ENCODE measurements at places on chromosomes 2 and 18. TPM values are rescaled to one million over a fixed set of nuclear protein-coding genes. Genes with fewer than 3 reads are reported as not detected.
A peak's percentile ranks its signal among the peaks of the same experiment; 100 is the strongest.

SOCS6 gene
- total RNA-seq, result 20.6 TPM

POTEI gene
- 0.98 TPM for total RNA-seq

G6PC2 gene
- total RNA-seq, result not detected

MFSD2B gene
- not detected for total RNA-seq

FAM237A gene
- not detected for total RNA-seq

PRSS56 gene
- not detected for total RNA-seq

CTIF gene
- 78.9 TPM for total RNA-seq

SKOR2 gene
- total RNA-seq, result not detected

- no peaks in the 10 kb centered on the region for H3K4me1 ChIP-seq
- H3K36me3 ChIP-seq, result no peaks in the 10 kb centered on the region
- no peak overlapping the region for H3K4me3 ChIP-seq
Observed at GRCh38 chr18:26711756-26712155, 153.8 kb downstream of the AQP4 start.

DNA sequence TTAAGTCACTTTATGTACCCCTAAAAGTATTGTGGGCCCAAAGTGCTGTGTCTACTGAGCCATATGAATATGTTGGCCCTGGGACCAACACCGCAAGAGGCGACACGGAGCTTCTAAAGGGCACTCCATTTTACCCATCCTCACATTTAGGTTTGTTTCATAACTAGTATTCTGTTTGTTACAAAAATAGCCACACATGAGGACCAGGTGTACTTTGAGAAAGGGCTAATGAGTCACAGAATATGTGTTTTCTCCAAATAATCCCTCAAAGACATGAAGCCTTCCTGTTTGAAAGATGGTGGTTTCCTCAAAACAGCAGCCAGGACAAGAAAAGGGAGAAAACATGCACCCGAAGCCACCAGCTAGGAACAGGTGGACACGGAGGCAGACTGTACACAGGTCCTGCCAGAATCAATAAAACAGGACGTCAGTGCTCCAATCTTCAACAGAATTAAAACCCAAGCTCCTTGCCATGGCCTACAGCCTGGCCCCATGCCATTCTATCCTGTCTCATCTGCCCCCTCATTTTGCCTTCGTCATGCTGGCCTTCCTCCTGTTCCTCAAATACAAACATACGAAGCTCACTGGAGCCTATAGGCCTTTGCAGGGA is 21.8 kb upstream of the GRB14 start:
- H3K36me3 ChIP-seq, result no peaks in the 10 kb centered on the region
- H3K27me3 ChIP-seq, result no peaks in the 10 kb centered on the region
- H3K4me1 ChIP-seq, result no peaks in the 10 kb centered on the region
- no peak overlapping the region for H3K27ac ChIP-seq
- no peak for DNase-seq

- no peaks in the 10 kb centered on the region for H3K27me3 ChIP-seq
- DNase-seq, result no peak
- no peaks in the 10 kb centered on the region for H3K36me3 ChIP-seq
- no peak overlapping the region for H3K27ac ChIP-seq
Observed at GRCh38 chr18:55605733-55606338, 17.8 kb upstream of the TCF4 start.

DNA sequence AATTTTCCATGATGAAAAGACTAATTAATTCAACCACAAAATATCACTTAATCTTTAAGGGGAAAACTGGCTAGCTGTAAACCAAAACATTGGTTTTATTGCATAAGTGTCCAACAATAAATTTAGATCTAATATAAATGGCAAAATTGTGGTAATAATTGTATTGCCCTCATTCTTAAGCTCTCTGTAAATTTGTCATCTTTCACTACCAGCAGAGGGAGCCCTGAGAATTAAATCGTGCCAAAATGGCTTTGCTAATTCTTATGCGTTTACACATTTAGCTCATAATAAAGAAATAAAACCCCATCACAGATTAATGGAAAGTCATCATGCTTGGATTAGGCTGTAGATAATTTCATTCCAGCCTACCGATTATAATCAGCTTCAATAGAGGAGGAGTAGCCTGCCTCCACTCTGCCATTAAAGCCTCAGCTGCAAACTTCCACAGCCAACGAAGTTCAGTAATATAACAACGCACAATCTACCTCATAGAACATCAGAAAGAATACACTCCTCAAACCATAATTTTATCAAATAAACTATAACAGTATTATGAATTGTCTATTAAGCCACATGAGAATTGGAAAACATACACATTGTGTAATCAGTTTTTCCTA is 70.0 kb upstream of the ATP5MC3 start:
- H3K27ac ChIP-seq, result no peak overlapping the region
- H3K36me3 ChIP-seq, result no peaks in the 10 kb centered on the region
- H3K4me1 ChIP-seq, result no peaks in the 10 kb centered on the region
- H3K4me3 ChIP-seq, result no peak overlapping the region

DNA sequence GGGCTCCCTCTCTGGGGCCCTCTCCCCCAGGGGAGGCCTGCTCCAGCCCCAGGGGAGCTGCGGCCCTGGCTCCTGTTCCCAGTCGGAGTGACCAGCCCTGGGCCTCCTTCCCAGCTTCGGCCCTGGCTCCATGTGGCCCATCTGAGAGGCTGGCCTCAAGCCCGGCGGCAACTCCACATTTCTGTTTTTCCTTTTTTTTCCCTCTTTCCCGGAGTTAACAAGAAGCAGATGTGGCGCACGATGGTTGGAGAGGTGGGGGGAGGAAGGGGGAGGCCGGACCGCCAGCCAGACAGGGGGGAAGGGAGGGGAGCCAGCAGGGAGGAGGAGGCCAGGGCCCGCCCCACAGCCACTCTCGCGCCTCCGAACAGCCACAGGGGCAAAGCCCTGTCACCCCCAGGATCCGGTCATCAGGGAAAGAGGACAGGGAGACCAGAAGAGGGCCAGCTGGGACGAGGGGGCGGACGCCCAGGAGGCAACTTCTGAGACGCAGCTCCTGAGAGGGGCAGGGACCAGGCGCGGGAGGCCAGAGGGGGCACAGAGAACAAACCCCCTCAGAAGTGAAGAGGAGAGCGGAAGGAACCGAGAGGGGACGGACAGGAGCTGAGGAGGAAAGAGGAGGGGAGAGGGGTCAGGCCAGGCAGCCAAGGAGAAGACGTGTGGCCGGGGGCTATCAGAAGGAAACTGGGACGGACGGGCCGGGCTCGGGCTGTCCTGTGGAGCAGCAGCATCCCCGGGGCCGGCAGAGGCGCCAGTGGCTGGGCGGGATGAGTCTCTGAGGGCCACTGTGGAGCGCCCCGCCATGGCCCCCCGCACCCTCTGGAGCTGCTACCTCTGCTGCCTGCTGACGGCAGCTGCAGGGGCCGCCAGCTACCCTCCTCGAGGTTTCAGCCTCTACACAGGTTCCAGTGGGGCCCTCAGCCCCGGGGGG is at the start of gene EMILIN1:
TSS of gene EMILIN1 (plus strand) at position 349 of the 928 bp plus-strand sequence. CDS start at position 800, 451 bp downstream.
- H3K36me3 ChIP-seq, result no peaks in the 10 kb centered on the region
- no peak for DNase-seq
- H3K27ac ChIP-seq, result peak within 1 kb of the TSS; percentile 96
- peak within 1 kb of the TSS; percentile 47 for H3K4me3 ChIP-seq

DNA sequence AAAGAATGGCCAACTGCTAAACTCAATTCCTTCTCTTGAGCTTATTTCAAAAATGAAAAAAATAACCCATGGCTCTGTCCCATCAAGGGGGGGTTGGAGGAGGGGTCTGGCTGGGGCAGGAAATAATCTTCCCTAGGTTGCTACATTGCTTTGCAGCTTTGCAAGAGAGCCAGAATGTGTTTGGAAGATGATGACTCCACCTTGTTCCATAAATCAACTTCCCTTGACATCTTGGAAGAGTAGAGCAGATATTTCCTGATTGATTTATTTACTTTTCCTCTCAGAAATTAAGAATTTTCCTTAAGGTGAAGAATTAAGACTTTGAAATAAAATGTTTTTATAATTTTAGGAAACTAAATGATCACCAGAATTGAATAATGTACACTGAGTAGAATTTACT is 41.3 kb downstream of the ESCO1 start:
- H3K27me3 ChIP-seq, result no peaks in the 10 kb centered on the region
- no peaks in the 10 kb centered on the region for H3K4me1 ChIP-seq
- H3K36me3 ChIP-seq, result no peaks in the 10 kb centered on the region
- no peak for DNase-seq
- no peak overlapping the region for H3K4me3 ChIP-seq

GRCh38 chr2:233059547-233059796 is 670 bp upstream of the INPP5D start:
- H3K4me1 ChIP-seq, result no peaks in the 10 kb centered on the region
- H3K36me3 ChIP-seq, result no peaks in the 10 kb centered on the region
- DNase-seq, result peak; percentile 39
- peak overlapping the region; percentile 61 for H3K4me3 ChIP-seq
- H3K27me3 ChIP-seq, result no peaks in the 10 kb centered on the region

- no peaks in the 10 kb centered on the region for H3K4me1 ChIP-seq
- H3K27me3 ChIP-seq, result no peaks in the 10 kb centered on the region
- H3K27ac ChIP-seq, result no peak overlapping the region
- H3K4me3 ChIP-seq, result no peak overlapping the region
- DNase-seq, result no peak
- H3K36me3 ChIP-seq, result no peaks in the 10 kb centered on the region
Observed at GRCh38 chr2:219844401-219845091, 217.1 kb downstream of the SLC4A3 start.

DNA sequence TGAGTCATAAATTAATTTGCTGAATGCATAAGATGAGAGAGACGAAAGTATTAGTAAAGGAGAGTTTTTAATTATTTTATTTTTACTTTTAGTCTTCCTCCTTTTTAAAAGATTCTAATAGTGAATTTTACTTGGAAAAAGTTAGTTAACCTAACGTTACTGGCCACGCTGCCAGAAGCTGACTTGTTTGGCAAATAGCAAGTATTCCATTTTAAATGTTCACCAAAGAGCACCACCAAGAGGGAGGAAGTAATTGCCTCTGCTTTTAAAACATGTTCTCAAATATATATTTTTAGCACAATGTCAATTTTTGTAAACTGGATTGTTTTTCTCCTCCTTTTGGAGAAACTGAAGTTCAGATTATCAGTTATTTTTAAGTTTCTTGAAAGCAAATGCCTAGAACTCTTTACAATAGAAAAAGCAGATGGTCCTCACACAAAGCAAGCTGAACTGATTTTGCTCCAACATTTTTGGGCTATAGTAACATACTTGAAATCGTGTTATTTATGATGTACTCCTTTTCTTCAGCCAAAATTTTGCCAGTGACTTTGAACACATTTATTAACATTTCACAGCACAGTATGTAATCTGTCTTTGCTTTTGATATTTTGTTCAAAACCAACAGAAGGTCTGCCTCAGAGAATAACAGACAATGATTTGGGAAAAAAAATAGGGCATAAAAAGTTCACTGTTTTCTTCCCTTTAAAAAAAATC is 1311.0 kb upstream of the FAM98A start:
- H3K4me3 ChIP-seq, result no peak overlapping the region
- H3K36me3 ChIP-seq, result no peaks in the 10 kb centered on the region
- H3K4me1 ChIP-seq, result no peaks in the 10 kb centered on the region

DNA sequence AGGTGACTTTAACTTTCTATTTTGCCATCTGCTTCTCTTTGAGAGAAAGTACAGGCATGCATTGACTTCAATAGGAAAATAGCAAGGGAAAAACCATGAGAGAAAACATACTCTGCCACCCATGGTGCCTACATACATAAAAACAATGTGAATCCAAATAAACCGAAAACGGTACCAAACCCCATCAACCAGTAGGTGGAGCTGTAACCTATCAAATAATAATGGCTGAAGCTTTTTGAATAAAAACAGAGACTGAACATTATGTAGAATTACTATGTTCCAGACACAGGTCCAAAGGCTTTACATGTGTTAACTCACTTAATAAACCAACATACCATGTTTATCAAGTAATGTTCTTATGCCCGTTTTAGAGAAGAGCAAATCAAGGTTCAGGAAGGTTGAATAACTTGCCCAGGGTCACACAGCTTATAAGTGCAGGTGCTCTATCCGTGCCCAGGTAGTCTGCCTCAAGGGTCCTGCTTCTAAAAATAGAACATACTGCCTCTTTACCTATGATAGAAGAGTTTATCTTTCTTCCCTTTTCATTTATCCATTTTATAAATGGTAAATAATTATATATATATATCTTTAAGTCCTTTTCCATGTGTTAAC is 293.9 kb upstream of the SYT4 start:
- H3K27ac ChIP-seq, result no peak overlapping the region
- no peaks in the 10 kb centered on the region for H3K36me3 ChIP-seq
- H3K4me3 ChIP-seq, result no peak overlapping the region
- no peaks in the 10 kb centered on the region for H3K4me1 ChIP-seq

DNA sequence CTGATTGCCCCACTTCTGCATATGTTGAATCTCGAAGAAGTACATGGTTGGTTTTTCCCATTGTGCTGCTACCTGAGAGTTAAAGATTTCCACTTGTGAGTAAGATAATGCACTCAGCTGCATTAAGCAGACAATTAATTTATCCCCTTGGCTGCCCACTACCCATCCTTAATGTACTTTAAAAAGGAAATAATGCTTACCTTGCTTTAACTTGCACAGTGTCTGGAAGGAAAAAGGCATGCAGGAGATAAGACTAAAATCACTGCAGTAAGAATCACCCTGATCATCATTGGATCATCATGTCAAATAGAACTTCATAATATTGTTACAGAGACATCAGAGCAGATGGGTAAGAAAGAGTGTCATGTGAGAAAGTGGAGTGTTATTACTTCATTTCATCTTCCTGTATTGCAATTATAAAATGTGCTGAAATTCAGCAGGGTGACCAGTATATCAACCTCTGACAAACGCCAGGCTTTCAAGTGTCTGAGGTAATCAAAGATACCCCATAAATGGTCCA is 207.3 kb upstream of the PIK3C3 start:
- no peaks in the 10 kb centered on the region for H3K27me3 ChIP-seq
- no peaks in the 10 kb centered on the region for H3K4me1 ChIP-seq
- DNase-seq, result no peak

GRCh38 chr2:217717646-217718045 is 285.1 kb downstream of the TNS1 start:
- no peak overlapping the region for H3K27ac ChIP-seq
- H3K27me3 ChIP-seq, result no peaks in the 10 kb centered on the region
- no peaks in the 10 kb centered on the region for H3K4me1 ChIP-seq
- DNase-seq, result no peak
- no peak overlapping the region for H3K4me3 ChIP-seq
- H3K36me3 ChIP-seq, result no peaks in the 10 kb centered on the region

GRCh38 chr18:78611201-78611800 is 368.3 kb upstream of the SALL3 start:
- H3K4me1 ChIP-seq, result no peaks in the 10 kb centered on the region
- H3K36me3 ChIP-seq, result no peaks in the 10 kb centered on the region
- no peak overlapping the region for H3K27ac ChIP-seq
- no peak overlapping the region for H3K4me3 ChIP-seq
- H3K27me3 ChIP-seq, result no peaks in the 10 kb centered on the region

Data from breast epithelium (tissue), 4 donors.